ENCODE measurements at places on chromosomes 6 and 20.
A peak's percentile ranks its signal among the peaks of the same experiment; 100 is the strongest.

DNA sequence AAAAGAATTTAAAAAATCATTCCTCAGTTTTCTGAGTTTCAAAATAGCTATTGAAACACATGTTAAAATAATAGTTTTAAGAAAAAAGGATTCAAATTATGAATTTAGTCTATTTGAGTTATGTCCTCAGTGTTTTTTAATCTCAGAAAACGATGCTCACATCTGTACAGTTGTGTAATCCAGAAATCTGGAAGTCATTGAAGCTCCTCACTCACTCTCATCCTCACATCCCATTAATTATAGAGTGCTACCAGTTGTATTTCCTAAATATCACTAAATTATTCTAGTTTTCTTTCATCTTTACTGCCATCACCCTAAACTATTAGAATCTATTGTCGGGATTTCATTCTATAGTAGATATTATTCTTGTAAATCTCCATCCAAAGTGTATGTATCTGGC lies 234.7 kb upstream of the RIMS1 start:
- DNase-seq: no peak

- DNase-seq: no peak
Observed at GRCh38 chr6:55980627-55981211, 105.3 kb upstream of the BMP5 start.

DNA sequence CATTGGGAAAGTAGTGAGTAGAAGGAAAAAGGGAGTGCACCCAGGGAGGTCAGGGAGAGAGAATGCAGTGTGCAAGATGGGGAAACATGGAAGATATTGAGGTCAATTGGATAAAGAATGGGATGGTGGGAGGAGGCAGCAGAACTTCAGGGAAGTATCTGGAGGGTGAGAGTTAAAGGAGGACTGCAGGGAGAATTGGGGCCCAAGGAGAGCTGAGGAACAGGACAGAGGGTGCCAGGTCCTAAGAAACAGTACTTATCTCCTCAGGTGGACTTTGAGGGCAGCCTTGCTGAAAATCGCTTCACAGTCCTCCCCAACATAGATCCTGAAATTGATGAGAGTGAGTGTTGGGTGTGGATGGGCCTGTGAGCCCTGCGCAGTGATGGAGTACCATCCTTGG lies 4.2 kb upstream of the SAPCD1 start:
- DNase-seq: no peak

DNA sequence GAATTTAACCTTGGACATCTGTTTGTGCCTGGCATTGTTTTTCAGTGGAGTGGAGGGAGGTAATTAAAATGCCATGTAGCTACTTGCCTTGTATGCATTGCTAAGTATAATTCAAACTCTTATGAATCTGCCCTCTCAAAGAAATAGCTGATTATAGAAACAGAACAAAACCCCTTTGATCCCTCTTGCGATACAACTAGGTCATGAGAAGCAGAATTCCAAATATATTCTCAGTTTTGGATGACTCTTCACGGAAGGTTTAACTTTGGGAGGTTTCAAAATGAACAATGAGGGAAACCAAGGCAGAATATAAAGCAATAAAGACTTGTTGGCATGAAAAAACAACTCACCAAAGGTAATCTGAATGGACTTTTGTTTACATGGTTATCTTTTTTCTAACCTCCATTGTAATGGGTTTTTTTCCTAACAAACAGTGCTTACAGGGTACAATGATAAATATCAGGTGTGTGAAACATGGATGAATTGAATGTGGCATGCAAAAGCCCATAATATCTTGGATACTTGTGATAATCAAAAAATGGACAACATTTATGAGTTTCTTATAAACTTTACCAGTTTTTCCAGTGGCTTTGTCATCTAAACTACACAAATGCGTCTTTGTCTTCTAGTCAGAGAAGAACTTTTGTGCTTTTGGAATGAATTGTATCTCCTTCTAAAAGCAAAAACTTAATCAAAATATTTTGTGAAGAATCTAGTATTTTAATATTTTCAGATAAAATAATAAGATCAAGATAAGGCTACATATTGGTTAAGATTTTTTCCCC lies 15.7 kb upstream of the HEY2 start:
- DNase-seq: no peak

GRCh38 chr6:144416244-144416643 lies 131.1 kb downstream of the UTRN start:
- DNase-seq: no peak

DNA sequence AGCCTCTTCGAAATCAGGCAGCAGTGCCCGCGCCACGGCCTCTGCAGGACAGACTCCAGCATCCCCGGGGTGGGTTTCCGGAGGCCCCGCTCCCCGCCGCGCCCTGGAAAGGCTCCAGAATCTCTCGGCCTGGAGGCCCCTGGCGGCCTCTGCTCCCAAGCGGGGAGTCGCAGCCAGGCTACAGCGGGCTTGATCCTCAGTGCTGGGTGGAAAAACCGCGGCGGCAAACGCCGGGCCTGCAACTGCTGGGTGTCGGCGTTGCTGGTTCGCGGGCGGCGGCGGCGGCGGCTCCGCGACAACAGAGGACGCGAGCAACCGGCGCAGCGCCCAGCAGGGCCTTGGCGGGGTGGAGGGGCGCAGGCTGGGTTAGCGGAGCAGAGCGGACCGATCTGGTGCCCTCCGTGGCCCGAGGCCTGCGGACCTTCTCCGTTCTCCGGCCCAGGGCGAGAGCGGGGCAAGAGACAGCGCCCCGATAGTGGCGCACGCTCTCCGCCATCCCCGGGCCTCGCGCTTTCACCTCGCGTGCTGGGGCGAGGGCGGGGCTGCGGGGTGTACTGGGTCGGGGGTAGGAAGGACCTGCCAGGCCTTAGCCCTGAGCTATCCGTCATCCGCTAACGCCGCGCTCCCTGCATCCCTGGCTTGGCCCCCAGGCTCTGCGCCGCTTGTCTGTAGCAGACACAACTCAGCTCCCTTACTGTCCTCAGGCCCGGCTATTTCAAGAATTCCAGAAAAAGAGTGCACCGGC lies 3.4 kb upstream of the ZNF292 start:
- peak; percentile 45 for DNase-seq

- no peak for DNase-seq
Observed at GRCh38 chr6:43758617-43759050, 11.4 kb upstream of the VEGFA start.

GRCh38 chr6:51342393-51342792 lies 523.7 kb downstream of the TFAP2B start:
- no peak for DNase-seq

DNA sequence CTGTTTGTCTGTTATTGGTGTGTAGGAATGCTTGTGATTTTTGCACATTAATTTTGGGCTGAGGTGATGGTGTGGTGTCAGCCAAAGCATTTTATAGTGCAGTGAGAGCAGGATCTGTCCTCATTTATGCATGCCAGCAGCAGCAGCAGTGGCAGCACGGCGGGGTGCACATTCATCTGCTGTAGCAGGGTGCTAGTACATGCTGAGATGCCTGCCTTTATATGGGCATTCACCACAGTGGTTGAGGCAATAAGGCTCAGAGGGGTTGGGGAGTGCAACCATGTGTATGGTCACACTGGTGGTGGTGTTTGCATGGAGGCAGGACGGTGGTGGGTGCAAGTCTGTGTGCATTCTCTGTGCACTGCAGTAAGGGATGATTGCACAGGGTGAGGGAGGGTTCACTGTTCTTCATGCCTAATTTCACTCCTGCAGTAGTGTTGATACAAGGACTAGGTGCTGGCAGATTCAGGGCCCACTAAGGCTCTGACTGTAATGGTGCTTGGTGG lies 129.3 kb upstream of the SYNCRIP start:
- no peak for DNase-seq

GRCh38 chr6:169966312-169967181 lies 215.1 kb downstream of the ERMARD start:
- DNase-seq: no peak

DNA sequence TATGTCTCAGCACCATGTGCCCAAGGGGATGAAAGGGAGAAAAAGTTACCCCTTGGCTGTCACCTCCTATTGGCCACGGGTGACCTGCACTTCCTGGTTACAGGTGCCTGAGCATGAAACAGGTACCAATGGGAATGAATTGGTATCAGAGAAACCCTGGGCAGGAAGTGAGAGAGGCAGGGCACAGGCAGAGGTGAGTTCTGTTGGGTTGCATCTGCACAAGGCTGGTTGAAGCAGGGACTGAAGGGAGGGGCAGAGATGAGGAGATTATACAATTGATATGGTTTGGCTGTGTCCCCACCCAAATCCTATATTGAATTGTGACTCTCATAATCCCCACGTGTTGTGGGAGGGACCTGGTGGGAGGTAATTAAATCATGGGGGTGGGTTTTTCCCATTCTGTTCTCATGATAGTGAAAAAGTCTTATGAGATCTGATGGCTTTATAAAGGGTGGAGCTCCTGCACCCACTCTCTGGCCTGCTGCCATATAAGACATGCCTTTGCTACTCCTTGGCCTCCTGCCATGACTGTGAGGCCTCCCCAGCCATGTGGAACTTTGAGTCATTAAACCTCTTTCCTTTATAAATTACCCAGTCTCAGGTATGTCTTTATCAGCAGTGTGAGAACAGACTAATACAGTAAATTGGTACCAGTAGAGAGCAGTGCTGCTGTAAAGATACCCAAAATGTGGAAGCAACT lies 291.8 kb downstream of the LRFN2 start:
- DNase-seq: no peak

All from activated naive CD4-positive, alpha-beta T cell (primary cell).